NCI-H2227 treated with DMSO at 0.1 percent for 48 hours (cell line): ENCODE measurements at places on chromosomes 3 and 15.

- DNase-seq, result no peak
These were observed 1.0 kb downstream of the ZNF589 start for GRCh38 chr3:48241796-48242455.

DNA sequence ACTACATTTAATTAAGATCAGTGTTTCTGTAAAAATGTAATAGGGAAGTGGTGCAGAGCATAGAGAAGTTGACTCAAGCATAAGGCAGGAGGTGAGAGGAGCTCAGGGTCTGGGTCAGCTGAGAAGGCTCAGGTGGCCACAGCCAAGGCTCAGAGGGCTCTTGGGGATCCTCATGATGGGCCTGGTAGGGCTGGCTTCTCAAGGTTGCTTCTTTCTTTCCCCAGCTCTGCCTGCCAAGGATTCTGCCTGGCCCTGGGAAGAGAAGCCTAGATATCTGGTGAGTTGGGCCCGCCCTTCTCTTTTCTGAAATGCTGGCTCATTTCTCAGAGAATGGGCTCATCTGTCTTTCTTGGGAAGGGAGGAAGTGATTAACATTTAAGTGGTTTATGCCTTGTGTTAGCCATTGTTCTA lies 6.5 kb downstream of the ZNF589 start:
- no peak for DNase-seq

- DNase-seq, result no peak
These were observed 700.5 kb upstream of the ZNF385D start for GRCh38 chr3:22451501-22451900.

DNA sequence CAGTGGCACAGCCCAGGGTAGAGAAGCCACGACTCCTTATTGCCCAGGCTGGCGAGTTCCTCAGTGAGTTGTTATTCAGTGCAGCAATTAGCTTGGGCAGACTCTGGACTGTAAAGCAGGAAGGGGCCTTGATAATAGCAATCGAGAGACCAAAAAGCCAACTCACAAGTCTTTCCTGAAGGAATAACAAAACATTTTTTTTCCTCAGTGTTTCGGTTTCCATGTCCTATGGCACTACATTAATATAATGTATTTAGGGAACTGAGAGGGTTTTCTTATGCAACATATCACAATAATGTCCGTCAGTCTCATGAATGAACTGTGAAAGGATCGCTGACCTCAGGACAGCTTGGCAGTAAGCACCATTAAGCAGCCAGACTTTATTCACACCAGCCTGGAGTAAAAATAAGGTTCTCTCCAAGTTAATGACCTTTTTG lies 248.9 kb upstream of the TBL1XR1 start:
- DNase-seq, result no peak

GRCh38 chr3:183745300-183746098 lies 47.9 kb downstream of the YEATS2 start:
- DNase-seq, result no peak

DNA sequence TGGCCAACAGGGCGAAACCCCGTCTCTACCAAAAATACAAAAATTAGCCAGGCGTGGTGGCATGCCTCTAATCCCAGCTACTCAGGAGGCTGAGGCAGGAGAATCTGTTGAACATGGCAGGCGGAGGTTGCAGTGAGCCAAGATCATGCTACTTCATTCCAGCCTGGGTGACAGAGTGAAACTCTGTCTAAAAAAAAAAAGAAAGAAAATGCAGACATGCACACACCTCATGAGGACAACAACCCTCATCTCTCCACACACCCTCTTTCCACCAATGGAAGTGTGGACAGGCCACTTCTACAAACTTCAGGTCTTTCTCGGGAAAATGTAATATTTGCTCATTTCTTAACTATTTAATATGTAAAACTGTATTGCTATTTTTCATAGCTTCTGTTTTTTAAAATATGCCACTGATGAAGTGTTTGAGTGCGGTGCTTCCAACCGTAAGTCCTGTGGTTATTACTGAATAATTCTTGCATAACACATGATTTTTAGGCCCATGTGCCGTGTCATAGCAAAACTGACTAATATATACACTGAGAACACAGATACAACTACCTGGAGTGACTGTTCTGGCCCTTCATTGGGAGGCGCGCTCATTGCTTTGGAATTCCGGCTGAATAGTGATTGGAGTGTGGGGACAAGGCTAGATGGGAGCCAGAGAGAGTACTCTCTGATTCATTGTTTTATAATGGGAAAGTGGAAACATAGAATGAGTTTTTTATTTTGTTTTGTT lies 23.1 kb downstream of the LRRC31 start:
- no peak for DNase-seq

DNA sequence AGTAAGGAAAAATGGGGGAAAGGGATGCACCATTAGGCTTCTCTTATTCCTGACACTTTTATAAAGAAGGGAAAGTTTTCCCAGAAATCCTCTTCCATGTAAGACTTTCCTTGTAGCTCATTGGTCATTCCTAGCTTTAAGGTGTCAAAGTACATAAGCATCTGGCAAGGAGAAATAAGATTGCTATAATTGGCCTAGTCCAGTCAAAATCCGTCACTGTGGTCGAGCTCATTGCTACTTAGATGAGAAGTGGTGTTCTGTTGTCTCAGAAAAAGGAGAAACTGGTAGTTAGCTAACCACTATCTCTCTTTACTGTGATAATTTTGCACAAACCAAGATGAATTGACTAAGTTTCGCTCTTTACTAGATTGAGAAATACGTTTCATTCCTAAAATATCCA lies 370.1 kb downstream of the CNTN4 start:
- no peak for DNase-seq

GRCh38 chr3:40872258-40872920 lies 326.9 kb upstream of the CTNNB1 start:
- no peak for DNase-seq

DNA sequence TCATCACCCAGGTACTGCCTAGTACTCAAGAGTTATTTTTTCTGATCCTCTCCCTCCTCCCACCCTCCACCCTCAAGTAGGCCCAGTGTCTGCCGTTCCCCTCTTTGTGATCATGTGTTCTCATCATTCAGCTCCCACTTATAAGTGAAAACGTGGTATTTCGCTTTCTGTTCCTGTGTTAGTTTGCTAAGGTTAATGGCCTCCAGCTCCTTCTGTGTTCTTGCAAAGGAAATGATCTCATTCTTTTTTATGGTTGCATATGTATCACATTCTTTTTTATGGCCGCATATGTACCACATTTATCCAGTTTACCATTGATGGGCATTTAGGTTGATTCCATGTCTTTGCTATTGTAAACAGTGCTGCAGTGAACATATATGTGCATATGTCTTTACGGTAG lies 8.2 kb upstream of the GANC start:
- no peak for DNase-seq

DNA sequence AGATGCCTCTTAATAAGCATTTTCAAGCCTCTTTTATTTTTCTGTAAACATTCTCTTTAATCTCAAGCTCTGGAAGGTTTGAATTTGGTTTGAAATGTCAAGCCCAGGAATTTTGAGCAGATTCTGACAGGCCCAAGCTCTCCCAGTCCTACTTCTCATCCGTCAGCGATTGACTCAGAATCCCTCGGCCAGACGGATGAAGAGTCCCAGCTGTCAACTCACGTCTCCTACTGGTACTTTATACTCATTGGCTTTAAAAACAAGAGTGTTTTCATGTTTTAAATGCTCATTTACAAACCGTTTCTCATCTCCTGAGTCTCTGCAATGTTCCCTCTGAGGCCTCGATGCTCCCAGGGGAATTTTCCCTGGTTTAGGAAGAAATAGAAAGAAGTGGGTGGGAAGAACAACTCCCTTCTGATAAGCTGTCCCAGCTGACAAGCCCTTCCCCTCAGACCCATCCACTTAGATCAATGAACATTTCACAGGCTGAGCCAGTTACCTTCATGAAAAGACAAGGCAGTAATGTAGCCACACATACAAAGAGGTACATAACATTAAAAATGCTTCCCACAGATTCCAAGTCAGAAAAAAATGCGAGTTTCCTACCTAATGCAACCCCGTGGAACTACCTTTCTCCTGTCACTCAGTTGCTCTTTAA lies 478.2 kb upstream of the DPH6 start:
- no peak for DNase-seq

DNA sequence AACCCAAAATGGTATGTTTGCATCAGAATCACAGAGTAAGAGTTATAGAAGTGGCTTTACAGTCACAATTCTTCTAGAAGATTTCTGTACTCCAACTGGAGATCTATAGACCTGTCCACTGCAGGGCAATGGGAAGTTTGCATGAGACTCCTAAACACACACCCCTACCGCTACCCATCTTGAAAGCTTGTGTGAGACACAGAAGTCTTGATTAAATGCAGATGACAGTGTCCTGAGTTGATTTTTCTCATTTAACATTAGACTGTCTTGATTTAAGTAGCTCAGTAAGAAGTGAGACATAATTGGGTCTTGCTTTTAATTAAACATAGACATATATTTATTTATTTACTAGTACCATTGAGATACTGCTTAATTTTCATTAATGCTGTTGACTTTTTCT lies 54.4 kb downstream of the CD47 start:
- no peak for DNase-seq

DNA sequence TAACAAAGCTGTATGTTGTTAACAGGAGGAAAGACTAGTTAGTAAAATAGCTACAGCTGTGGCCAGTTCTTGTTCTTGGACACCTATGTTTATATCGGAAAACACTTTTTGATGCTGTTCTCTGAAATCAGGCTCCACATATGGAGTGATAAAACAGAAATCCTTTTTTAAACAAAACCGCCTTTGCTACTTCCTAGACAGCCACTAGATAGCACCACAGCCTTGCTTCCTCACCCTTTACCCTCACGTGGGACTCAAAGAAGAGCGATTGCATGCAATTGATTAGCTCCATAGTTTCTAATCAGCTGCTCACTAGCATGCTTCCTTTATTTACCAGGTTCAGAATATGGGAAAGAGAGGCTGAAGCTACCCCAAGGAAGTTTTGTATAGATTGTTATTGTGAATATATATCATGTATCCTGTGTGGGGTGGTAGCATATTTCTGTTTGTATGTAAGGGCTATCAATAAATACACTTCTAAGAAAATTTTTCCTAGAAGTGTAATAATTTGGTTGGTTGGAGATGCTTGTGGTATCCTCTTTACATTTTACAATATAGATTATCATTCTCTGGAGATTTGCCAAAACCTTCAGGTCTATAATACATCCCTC lies 4.3 kb upstream of the MTFMT start:
- peak; percentile 19 for DNase-seq

DNA sequence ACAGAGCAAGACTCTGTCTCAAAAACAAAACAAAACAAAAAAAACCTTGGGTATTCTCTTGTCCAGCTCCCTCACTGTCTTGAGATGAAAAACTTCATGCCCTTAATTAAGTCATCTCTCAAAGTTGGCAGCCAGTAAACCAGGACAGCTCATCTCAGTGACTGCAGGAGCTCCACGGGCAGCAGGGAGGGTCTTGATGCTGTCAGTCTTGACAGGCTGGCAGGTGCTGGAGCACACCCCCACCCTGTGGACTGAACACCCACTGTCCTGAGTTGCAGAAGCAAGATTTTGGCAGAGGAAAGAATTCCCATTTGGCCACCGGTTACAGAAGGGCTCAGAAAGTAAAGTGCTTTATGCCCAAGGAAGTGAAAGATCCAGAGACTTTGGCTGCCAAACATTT lies 8.0 kb downstream of the DNAJA4 start:
- DNase-seq, result no peak

- no peak for DNase-seq
These were observed 78.6 kb upstream of the ADAMTS9 start for GRCh38 chr3:64766440-64766839.

DNA sequence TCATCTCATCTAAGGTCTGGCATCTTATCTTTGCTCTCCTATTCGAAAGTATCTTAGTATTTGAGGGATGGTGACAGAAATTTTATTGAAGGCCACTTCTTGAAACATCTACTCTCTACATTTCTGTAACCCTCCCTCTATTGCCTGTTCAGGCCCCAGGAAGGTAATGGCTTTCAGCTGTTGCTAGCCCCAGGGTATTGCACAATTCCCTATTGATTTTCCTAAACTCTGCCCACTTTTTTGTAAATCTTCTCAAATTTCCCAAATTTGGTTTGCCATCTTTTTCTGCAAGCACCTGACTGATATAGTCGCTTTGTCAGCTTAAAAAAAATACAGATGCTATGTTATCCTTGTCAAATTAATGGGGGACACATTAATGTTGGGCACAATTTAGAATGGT lies 242.1 kb downstream of the RAP2B start:
- no peak for DNase-seq

- DNase-seq, result no peak
These were observed 3.9 kb downstream of the RIOX2 start for GRCh38 chr3:97968376-97968775.

GRCh38 chr3:71930056-71930991 lies 145.4 kb upstream of the PROK2 start:
- DNase-seq, result no peak

DNA sequence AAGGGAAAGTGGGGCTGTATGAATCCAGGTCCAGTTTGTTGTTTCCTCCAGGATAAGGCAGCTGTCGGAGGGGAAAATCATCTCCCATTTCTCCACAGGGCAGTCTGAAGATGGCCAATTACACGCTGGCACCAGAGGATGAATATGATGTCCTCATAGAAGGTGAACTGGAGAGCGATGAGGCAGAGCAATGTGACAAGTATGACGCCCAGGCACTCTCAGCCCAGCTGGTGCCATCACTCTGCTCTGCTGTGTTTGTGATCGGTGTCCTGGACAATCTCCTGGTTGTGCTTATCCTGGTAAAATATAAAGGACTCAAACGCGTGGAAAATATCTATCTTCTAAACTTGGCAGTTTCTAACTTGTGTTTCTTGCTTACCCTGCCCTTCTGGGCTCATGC lies 911 bp downstream of the CCRL2 start:
- no peak for DNase-seq

DNA sequence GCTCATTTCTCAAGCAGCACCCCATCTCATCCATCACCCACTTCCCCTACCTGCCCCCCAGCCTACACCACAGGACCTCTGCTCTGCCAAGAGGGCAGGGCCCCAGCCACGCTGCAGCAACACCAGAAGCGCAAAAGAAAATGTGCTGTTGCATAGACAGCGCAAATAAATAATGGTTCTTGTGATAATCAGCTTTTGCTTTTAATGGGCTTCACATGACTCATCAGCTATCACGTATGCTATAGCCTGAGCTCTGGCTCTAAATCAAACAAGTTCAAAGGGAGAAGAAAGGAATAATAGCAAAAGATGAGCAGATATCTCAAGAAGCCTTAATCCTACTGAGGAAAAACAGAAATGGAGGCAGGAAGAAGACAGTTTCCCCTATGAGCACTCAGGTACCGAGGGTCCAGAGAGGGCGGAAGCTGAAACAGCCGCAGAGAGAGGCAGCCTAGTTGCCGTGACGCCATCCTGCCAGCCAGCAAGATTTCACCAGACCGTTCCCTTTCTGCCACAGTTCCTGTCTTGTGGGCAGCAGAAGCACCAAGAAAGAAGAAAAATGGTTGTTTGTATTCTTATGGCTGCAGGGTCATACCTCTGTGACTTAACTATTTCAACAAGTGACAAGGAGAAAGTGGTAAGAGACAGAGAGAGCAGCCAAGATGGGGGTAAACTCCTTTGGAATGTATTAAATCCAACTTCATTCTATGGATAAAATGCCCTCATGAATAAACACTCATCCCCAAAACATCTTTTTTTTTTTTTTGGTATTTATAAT lies 22.0 kb downstream of the RAB27A start:
- peak; percentile 48 for DNase-seq

GRCh38 chr3:54528668-54529067 lies 399.2 kb downstream of the LRTM1 start:
- no peak for DNase-seq
